Nephron progenitor cell (in vitro differentiated cells): ENCODE measurements at places on chromosomes 3 and 15.
A peak's percentile ranks its signal among the peaks of the same experiment; 100 is the strongest.

GRCh38 chr3:169668957-169669741 is 5.6 kb upstream of the MECOM start:
- peak; percentile 85 for DNase-seq

- DNase-seq = no peak
Measured at GRCh38 chr3:1200371-1200770, 107.5 kb downstream of the CNTN6 start.

GRCh38 chr3:80618295-80619256 is 850.8 kb upstream of the ROBO1 start:
- no peak for DNase-seq

DNA sequence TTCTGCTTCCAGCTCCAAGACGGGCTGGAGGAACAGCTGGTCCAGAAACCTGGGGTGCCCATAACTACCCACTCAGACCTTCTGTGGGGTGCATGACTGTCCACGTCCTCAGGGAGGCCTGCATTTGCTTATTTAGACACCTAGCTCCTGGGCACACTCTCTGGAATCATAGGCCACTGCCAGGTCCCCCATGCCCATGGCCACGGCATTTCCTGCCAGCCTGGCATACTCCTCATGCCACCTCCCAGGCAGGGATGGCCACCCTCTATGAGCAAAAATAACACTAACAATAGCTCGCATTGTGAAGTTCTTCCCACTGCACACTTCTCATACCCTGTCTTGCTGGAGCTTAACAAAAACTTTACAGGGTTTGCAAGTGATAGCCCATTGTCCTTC is 166.9 kb upstream of the TPM1 start:
- no peak for DNase-seq

GRCh38 chr3:176971613-176972174 is 225.6 kb downstream of the TBL1XR1 start:
- DNase-seq = no peak

DNA sequence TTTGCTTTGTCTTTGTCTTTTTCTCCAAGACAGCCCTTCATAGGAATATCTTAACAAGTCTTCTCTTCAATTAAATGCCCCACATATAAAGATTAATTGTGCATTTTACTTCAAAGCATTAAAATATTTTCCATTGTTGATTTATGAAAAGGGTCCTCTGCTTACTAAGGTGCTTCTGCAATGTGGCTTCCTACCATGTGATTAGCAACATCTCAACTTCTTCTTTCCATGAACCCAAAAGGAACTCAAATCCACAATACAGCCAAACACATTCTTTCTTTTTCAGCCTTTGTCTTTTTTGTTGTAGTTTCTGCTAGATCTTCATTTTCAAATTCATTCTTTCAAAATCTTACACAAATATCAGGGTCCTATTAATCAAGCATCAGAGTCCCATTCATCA is 309.2 kb downstream of the NSUN3 start:
- no peak for DNase-seq

GRCh38 chr15:71237456-71238188 is 122.4 kb downstream of the THSD4 start:
- DNase-seq = no peak

DNA sequence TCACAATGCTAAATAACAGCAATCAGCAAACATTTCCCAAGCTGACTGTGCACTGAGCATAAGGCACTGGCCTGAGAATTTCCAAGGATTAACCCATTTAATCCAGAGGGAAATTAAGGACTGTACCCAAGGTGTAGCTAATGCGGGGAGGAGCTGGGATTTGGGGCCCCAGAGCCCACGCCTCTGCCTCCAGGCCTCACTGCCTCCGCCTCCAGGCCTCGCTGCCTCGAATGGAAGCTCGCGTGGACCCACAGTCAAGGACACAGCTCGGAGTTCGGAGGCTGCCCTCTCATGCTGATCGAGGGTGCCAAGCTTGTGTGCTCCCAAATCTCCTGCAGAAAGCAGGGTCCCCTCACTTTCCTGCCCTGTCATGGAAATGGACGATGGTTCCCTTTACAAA is 76.5 kb upstream of the SNRPA1 start:
- DNase-seq = no peak

GRCh38 chr15:75836959-75837334 is 6.3 kb upstream of the UBE2Q2 start:
- DNase-seq = no peak

DNA sequence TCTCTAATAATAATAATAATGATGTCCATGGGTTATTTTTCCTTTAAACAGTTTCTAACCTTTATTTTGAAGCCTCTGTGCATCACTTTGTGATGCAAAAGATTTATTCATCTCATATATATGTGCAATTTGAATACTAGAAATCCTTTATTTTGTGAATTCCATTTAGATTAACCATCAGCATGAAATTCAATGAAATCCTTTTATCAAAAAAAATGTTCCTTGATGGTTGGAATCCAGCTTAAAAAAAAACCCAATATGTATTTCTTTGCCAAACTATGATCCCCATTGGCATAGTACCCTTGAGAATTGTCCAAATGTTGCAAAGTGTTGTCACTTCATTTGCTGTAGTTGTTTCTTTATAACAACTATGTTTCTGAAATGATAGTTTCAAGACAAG is 7.4 kb downstream of the TBC1D23 start:
- DNase-seq = no peak

DNA sequence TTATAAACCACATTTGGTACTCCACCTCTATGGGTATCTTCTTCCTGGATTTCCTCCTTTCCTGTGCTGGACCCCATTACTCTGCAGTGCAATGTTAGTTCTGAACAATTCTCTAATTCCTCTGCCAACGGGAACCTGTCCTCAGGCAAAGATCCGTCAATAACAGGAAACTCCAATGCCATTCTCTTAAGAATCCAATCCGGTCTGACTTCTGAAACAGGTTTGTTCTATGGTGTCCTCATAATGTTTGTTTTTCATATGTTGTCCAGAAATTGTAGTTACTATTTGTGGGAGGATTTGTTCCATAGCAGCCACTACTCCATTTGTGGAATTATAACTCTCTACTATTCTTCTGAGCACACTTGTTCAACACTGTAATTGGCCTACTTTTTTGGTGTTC is 112.7 kb downstream of the TBL1XR1 start:
- no peak for DNase-seq

DNA sequence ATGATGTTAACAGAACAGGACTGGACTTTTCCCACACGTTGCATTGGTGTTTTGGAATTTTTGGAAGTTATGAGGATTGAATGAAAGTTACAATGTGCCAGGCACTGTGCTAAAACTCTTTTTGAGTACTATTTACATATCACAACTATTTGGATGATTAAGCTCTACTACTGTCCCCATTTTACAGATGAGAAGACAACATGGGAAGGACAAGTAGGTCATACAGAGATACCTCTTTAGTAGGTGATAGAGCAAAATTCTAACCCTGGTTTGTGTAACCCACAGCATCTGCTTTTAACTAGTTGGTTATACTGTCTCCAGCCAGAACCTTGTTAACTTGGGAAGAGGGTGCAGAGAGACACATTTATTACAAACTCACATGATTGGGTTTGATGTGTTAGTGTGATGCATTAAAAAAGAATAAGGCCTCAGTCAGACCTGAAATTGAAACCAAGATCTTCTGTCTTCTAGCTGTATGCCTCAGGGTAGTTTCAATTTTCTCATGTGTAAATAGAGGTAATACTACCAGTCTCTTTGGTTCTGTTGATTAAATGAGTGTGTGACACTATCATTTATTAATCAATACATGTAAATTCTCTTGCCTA is 1.4 kb downstream of the NDUFB4 start:
- no peak for DNase-seq

GRCh38 chr3:110006913-110007312 is 669.6 kb upstream of the DPPA4 start:
- no peak for DNase-seq

- no peak for DNase-seq
Measured at GRCh38 chr15:39365873-39366272, 215.0 kb upstream of the THBS1 start.

GRCh38 chr3:22634433-22634832 is 568.7 kb upstream of the UBE2E2 start:
- no peak for DNase-seq

DNA sequence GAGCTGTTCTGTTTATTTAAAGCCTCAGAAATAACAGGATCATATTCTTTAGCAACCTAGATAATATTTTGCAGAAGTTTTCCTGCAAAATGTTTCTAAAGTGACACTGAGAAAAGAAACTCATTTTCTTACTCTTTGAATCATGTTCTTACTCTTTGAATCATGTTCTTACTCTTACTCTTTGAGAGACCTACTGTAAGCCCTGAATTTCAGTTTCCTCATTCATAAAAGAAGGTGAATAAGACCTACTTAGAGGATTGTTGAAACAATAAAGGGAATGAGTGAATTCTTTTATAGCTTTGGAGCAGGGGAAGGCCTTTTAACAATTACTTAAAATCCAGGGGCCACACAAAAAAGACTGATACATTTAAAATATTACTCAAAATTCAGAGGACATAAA is 221.7 kb upstream of the CMC1 start:
- DNase-seq = no peak

GRCh38 chr3:72860846-72861245 is 12.6 kb upstream of the SHQ1 start:
- DNase-seq = no peak

GRCh38 chr3:46845860-46846623 is 17.2 kb downstream of the MYL3 start:
- DNase-seq = peak; percentile 85

DNA sequence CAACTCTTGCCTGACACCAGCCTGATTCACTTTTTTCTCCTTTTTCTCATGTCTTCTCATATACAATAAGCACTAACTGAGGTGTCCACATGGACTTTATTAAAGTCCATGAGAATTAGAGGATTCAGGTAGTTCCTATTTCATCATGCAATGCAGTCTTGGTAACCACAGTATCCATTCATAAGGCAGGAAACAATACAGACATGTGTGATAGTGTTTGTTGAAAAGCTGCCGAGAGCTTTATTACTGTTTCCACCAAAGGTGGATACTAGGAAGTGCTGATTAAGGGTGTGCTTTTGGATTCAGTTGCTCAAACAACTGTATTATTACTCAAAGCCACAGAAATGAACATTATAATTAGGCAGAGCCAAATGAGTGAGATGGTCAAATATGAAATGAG is 5.3 kb downstream of the CASR start:
- no peak for DNase-seq

DNA sequence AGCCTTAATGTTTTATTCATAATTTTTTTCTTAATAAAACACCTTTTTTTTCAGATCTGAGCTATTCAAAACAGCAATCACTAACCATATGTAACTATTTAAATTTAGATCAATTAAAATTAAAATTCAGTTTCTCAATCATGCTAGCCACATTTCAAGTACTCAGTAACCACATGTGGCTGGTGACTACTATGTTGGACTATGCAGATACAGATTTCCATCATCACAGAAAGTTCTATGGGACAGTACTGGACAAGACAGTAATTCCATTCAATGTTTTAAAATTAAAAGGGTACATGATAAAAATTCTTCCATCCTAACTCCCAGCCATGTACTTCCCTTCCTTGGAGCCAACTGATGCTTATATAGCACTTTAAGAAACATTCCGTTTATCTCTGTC is 119.3 kb downstream of the GLDN start:
- DNase-seq = no peak

- no peak for DNase-seq
Measured at GRCh38 chr15:45802140-45802539, 167.3 kb downstream of the SQOR start.
